NCI-H1417 treated with DMSO at 0.1 percent for 48 hours (cell line): ENCODE measurements at places on chromosomes 16 and 17.

DNA sequence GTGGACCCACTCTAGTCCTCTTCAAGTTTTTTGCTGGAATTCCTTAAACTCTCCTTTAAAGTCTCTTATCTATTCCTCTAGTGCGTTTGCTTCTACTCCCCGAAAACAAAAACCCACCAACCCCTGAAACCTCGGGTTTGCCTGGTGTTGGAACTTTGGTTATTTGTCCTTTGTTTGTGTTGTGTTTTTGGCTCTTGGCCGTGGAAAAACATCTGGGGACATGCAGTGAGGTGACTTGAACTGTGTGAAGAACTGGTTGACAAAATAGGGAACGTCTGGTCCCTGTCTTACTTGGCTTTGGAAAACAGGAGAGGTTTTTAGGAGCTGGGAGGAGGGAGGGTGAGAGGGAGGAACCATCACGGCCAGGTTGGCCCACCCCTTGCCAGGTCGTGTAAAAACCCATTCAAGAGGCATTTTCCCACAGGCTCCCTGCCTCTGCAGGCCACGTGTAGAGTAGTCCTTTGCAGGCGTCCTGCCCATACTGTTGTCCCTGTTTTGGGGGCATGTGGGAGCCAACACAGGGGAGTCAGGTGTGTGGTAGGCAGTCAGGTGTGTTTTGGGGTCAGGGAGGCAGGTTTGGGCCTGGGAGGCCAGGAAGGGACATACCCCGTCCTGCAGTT, 169.3 kb downstream of the RAB11FIP4 start:
- DNase-seq: no peak

GRCh38 chr17:75456417-75457046, at the start of gene TMEM94:
TSS of gene TMEM94 (plus strand) at chr17:75456635. CDS start at chr17:75471906, 15,271 bp downstream.
- peak; percentile 90 for DNase-seq

GRCh38 chr17:64964796-64965195, 45.5 kb upstream of the LRRC37A3 start:
- no peak for DNase-seq

DNA sequence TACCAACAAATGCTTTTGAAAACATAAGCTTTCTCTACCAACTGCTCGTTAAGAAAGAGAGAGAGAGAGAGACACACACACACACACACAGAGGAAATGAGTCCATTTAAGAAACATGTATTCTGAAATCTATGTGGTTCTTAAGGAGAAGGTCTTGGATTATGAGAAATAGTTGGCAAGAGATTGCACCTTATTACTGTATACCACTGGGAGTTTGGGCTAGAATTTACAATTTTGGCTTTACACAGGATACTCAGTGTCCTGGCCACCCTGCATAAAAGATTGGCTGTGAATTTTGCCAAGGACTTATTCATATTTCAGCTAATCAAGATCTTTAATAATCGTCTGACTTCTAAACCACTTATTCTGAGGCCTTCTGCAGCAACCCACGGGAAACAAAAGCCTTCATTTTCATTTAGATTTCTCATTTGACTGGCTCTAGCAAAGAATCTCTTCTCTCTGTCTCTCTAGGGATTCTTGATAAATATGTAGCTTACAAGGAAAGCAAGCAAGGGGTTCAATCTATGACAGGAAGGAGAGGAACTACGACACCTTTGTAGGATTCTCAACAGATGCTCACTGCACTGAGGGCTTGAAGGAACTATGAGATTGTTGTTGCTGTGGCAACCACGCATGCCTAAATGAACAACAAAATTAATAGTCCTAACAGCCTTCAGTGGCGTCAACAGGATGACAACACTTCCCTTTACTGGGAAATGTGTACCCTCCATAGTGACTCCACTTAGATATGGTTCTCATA, 75.3 kb upstream of the GNAO1 start:
- no peak for DNase-seq

DNA sequence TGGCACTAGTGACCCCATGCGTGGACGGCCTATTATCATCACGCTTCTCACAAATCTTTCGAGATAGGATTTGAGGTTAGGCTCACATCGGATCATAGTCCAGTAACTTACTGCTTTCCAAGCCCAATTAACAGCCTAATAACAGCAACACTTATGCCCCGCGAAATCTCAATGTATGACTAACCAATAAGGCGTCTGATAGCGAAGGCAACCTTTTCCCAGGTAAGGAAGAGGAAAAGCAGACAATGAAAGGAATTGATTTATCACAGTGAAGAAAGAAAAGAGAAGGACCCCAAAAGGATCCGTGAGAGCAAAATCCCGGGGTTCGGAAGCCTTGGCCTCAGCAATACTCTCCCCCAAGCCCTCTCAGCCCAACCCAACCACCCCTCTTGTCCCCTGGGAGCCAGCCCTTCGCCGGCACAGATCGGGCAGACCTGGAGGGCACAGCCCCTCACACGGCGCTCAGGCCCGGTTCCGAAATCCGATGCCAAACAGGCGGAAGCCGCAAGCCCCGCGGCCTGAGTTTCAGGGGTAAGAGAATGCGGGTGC, 534 bp downstream of the GPATCH8 start:
- peak; percentile 4 for DNase-seq
